ENCODE measurements at places on chromosomes 11 and 22.

DNA sequence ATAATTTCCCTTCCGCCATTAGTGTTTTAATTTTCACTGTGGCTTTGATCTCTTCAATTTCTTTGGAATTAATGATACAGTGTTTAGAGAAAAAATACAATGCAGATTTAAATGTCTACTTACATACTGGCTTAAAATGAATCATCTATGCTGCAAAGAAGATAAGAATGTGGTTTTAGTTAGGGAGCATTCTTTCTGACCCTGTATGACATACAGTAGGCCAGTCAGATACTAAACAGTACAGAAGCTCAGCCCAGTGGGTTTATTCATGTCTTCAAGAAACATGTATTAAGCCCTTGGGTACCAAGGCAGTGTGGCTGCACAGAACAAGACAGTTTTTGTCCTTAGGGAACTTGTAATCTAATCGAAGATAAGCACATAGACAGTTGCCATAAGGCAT lies 268.8 kb downstream of the DDX10 start:
- DNase-seq, result no peak

DNA sequence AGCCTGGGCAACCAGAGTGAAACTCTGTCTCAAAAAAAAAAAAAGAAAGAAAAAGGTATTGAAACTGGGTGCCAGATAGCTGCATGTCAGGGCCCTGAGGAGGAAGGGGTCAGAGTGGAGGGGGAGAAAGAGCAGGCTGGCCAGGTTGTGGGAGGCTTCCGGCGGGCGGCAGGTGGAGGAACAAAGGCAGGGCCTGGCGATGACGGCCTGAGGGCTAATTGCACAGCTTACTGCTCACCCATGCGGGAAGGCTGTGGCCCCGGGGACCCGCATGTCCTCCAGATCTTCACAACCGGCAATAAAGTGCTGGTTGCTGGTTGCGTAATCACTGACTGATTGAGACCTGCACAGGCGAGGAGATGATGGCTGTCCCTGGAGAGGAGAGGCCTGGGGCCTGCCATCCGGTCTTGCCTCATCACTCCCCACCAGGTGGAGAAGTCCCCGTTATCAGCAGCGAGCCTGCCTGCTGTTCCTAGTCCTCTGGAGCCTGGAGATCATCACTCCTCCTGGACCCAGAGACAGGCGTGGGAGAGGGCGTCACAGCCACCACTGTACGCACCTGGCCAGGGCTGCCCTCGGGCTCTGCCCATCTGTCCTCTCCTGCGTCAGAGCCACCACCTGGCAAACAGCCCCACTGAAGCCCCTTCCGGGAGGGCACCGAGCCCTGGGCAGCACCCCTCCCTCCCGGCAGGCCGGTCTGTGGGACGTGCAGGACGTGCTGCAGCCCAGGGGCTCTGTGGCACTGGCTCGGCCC lies 18.7 kb downstream of the H19 start:
- DNase-seq, result no peak

GRCh38 chr11:74543991-74544390 lies 48.4 kb upstream of the POLD3 start:
- DNase-seq, result no peak

DNA sequence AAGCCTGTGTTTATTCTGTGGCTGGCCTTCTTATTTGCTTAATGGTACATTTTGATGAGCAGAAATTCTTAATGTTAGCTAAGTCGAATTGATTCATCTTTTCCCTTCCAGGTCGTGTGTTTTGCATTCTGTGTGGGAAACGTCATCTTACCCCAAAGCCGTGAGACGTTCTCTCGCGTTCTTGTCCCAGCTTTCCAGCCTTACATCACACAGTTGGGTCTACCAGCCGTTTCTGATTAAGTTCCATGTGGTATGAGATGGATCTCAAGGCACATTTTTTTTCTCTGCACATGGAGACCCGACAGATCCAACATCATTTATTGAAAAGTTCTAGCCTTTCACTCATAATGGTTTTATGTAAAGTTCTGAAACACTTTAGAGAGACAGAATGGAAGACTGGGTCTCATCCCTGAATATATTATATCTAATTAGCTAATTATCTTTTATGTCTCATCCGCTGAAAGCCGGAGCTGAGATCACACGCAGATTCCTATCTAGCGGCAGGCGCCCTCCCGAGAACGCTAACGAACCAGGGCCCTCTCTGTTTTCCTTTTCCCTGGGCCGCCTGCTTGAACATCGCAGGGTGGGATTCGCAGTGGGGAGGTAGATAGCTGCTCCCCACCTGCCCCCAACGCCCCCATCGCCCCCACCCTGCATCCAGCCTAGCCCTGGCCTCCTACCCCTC lies 1162.2 kb downstream of the BRD1 start:
- no peak for DNase-seq

- no peak for DNase-seq
These were observed 1.2 kb downstream of the DSCAML1 start for GRCh38 chr11:117795638-117796455.
